GM13976 (cell line): ENCODE measurements at places on chromosomes 1 and 21.

GRCh38 chr1:43058545-43059360 is 100.1 kb upstream of the SLC2A1 start:
- DNase-seq, result no peak

DNA sequence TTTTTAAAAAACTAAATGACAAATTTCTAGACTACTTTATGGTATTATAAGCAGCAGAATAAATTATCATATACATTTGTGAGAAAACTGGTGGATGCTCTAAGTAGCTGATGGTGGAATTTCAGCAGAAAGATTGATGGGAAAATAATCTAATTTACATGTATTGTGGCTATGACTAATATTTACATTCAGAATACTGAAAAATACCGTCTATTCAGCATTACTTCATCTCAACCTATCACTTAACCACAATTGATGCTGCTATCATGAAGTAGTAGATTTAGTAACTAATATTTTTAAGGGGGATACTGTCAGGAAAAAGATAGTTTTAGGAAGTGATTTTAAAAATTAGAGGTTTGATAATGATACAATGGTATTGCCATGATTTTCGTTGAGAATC is 137.9 kb downstream of the IFI44 start:
- DNase-seq, result no peak

DNA sequence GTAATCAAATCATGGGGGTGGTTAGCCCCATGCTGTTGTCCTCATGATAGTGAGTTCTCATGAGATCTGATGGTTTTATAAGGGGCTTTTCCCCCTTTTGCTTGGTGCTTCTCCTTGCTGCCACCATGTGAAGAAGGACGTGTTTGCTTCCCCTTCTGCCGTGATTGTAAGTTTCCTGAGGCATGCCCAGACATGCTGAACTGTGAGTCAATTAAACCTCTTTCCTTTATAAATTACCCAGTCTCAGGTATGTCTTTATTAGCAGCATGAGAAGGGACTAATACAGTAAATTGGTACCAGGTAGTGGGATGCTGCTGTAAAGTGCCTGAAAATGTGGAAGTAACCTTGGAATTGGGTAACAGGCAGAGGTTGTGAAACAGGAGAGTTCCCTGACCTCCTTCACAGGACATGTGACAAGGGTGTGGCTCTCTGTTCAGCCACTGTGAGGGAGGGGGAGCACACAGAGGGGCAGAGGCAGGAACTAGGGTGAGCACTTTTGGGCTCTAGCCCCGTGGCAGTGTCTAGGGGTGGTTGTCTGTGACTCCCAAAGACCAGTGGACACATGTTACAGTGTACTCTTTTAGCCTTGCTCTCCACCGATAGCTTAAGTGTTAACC is 105.3 kb downstream of the BACH1 start:
- DNase-seq, result no peak

- no peak for DNase-seq
Measured at GRCh38 chr1:207603777-207604176, 41.2 kb upstream of the CR1L start.

GRCh38 chr1:218942431-218942830 is 231.2 kb upstream of the LYPLAL1 start:
- no peak for DNase-seq

DNA sequence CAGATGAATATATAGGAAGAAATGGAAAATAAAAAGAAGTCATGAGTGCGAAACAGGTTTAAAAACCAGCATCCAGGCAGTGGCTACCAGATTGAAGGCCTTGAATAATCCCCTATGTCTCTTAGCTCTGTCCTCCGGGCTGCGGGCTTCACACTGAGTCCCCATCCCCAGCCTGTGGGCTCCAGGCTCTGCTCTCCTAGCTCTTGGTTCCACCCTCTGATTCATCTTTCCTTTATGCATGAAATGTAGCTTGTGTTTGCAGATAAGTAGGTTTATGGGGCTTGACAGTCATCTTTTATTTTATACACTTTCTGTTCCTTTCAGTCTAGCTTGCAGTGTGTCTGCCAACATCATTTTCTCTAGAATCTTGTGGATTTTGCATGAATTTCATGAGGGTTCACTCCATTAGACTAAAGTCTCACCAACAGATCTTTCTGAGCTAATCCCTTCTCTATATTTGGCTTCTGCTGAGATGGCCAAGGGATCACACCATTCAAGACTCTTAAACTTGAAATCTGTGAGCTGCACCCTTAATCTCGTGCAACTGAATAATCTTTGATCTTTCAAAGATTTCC is 174.5 kb downstream of the PLPPR4 start:
- DNase-seq, result no peak

GRCh38 chr21:34311561-34312330 is 52.1 kb upstream of the KCNE2 start:
- no peak for DNase-seq

DNA sequence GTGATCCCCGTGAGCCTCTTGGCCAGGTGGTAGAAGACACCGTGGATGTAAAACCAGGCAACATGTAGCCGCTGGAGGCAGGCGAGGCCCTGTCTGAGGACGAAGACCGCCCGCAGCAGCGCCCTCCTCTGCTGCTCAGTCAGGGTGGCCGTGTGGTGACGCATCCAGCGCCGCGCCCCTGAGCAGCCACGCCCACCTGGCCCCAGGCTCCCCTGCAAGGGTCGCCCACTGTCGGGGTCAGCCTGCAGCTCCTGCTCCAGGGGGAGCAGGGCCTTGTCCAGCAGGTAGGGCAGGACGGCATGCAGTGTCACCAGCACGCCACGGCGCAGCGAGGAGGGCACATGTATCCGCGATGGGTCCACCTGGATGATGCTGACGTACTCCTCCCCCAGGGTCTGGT is 3.9 kb downstream of the PEX10 start:
- DNase-seq, result no peak

GRCh38 chr1:37567023-37567422 is 10.3 kb downstream of the DNALI1 start:
- DNase-seq, result no peak

- DNase-seq, result no peak
Measured at GRCh38 chr1:218711001-218711400, 365.9 kb downstream of the TGFB2 start.

GRCh38 chr1:23489842-23490241 is 5.9 kb upstream of the ASAP3 start:
- no peak for DNase-seq

GRCh38 chr1:228374711-228375577 is 31.7 kb downstream of the TRIM11 start:
- DNase-seq, result no peak
